Inflammatory macrophage treated with lipopolysaccharide for 4 hours (primary cell): ENCODE measurements at places on chromosomes 16 and 17.

- DNase-seq, result no peak
These were observed 15.4 kb downstream of the DNAAF8 start for GRCh38 chr16:4749700-4750257.

GRCh38 chr17:78637643-78638420 is 60.6 kb upstream of the DNAH17 start:
- DNase-seq, result peak; percentile 19

GRCh38 chr16:783404-784161 is 4.6 kb downstream of the RPUSD1 start:
- DNase-seq, result no peak

DNA sequence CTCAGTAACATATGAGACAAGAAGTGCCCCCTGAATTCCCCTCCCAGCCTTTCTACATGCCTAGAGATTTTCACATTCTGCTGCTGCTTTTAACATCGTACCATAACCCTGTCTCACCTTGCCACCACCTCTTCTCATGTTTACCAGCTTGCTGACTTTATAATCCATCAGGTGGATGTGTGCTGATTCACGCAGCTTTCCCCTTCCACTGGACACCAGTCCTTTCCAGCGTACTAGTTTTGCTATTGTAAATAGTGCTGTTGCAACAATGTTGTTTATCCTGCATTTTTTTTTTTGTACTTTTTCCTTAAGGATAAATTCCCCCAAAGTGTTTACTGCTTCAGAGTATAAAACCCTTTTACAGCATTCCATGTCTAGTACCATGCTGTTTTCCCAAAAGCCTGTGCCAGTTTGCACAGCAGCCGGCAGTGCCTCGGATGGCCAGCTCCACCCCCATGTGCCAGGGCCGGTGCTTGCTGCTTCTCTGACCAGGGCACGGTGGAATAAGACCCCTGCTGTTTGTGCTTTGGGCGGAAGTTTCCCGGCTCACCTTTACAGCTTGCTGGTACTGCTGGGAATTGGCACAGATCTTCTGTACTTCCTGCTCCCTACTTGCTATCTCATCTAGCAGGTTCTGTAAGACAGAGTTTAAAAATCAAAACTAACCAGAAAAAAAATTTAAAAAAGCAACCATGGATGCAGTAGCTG is 41.3 kb downstream of the UBN1 start:
- no peak for DNase-seq

- DNase-seq, result no peak
These were observed 697.2 kb downstream of the TOX3 start for GRCh38 chr16:51849715-51850114.
